ENCODE measurements at places on chromosomes 12 and 14.

DNA sequence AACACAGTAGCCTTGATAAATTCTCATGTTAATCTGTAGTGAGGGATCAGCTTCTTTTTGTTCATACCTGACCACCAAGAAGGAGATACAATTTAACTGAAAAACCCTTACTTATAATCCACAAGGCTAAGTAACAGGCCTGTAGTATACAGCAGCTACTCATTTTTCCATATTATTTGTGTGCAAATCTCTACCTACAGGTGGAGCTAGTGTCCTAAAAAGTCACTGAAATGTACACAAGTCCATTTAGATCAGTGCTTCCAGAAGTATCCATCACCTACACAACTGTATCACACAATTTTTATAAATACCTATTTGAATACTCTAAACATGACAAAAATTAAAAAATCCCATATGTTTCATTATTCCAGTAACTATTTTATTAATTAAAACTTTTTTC lies 173.2 kb downstream of the SLC35F4 start:
- DNase-seq = no peak

DNA sequence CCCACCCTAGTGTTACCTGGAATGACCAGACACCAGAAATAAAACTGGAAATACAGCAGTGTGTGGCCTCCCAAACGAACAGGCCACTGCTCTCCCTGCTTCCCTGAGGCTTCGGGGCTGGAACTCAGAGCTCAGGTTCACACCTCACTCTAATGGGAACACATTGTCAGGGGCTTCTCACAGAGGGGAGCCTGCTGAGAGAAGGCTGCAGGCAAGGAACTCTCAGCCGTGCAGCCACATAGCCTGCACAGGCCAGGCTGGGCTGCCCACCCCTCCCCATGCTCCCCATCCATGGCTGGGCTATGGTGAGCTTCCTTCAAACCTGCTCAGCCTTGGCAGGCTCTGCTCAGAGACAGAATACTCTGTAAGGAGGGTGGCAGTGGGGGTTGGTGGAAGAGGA lies 302.5 kb downstream of the EMP1 start:
- DNase-seq = no peak

- DNase-seq = no peak
Observed at GRCh38 chr12:101909646-101910045, 32.3 kb downstream of the DRAM1 start.

- DNase-seq = no peak
Observed at GRCh38 chr12:59859171-59859510, 263.3 kb downstream of the SLC16A7 start.

GRCh38 chr12:102182635-102183034 lies 15.0 kb downstream of the PMCH start:
- no peak for DNase-seq

- peak; percentile 24 for DNase-seq
Observed at GRCh38 chr12:6697584-6698351, 2.8 kb downstream of the PIANP start.

DNA sequence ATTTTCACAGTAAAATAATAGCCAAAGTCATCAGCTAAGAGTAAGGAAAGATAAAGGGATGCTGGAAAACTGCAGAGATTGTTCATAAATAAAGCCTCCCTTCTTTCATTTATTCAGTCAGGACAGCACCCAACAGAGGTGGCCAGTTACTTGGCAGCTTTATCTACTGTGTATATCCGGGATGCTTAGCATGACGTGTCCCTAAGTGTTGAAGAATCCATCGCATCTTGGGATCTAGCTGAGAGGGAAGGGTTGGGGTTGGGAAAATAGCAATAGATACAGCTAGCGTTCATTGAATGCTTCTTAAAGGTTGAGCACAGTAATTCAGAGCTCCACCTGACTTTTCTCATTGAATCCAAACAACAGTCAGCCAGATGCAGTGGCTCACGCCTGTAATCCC lies 5.6 kb upstream of the ERBB3 start:
- no peak for DNase-seq

DNA sequence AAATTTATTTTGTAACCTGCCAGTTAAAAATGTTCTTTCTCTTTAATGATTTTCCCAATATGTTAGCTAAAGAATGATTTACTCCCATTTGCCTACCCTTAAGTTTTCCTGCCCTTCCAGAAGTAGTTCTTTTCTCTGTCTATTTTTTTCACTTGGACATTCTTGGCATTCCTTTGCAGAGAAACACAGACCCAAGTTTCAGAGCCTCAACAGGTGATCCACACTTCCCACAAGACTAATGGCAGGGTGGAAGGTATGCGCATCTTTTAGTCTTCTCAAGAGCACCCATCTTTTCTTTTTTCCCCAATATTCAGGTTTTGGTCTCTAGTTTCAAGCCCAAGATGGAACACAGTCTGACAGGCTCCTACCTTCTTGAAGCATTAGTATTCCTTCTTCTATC lies 420.7 kb downstream of the ADAMTS20 start:
- no peak for DNase-seq

- no peak for DNase-seq
Observed at GRCh38 chr12:123829561-123829960, 67.5 kb downstream of the DNAH10 start.

GRCh38 chr14:89214221-89214965 lies 202.6 kb downstream of the FOXN3 start:
- DNase-seq = no peak

GRCh38 chr14:61608245-61609165 lies 86.8 kb upstream of the HIF1A start:
- DNase-seq = peak; percentile 31

DNA sequence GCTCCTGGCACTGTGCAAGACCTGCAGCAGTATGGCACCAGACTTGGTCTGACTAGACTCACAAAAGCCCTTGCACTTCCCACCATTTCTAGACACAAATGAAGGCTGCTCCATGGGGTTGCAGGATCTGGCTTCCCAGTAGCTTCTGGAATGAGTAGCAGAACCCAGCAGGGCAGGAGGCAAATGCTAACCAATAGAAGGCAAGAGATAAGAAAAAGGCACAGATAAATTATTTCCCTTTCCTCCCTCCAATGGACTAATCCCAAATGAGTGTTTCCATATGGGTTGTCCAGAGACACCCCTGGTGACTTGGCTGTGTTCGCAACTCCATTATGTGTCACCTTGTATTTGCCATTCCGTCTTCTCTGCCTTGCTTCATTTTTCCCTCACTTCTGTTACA lies 49.7 kb downstream of the KIF21A start:
- no peak for DNase-seq

DNA sequence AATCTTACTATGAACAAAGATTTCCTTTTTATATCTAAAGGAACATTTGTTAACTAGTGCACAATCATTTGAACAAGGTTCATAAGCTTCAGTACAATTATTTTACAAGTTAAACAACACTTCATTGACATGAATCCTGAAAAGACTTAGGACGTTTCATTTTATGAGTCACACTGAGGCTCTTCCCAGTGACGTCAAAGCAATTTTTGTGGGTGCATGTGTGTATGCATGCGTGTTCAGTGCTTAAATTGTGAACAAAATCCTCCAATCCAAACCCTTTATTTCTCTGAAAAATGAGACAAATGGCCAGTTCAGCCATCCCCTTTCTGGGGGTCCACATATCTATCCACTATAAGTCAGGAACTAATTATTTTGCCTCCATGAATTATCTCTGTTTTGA lies 2.9 kb downstream of the LMNTD1 start:
- DNase-seq = no peak

GRCh38 chr12:2974560-2974971 lies 15.4 kb downstream of the TEAD4 start:
- DNase-seq = no peak

DNA sequence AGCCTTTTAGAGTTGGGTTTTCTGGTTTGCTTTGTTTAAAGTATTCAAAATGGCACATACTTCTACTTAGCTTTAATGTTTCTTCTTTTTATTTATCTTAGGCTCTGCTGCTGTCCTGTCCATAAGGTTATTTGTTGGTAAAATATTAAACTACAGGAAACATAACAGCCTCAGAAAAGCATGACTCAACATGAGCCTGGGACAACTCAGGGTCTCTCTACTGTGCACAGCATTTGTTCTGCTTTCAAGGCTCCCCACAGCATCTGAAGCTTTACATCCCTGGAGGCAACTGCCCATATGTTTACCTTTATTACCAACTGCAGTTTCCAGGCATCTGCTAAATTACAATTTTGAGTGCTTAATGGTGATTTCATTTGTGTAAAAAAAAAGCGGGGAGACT lies 954.2 kb upstream of the FBXO33 start:
- DNase-seq = no peak

GRCh38 chr12:32444895-32445294 lies 45.5 kb downstream of the FGD4 start:
- no peak for DNase-seq

- no peak for DNase-seq
Observed at GRCh38 chr12:45223868-45224267, 8.0 kb downstream of the ANO6 start.

- DNase-seq = no peak
Observed at GRCh38 chr12:53805067-53805466, 53.3 kb upstream of the CISTR start.

GRCh38 chr12:110093631-110094311 lies 30.4 kb upstream of the IFT81 start:
- no peak for DNase-seq

- DNase-seq = no peak
Observed at GRCh38 chr12:25420116-25420515, 133.0 kb downstream of the LMNTD1 start.

- no peak for DNase-seq
Observed at GRCh38 chr12:11897923-11898322, 172.8 kb upstream of the BCL2L14 start.

- DNase-seq = no peak
Observed at GRCh38 chr12:117053050-117053400, 46.2 kb downstream of the TESC start.

- no peak for DNase-seq
Observed at GRCh38 chr12:122107261-122107660, 28.7 kb downstream of the MLXIP start.

DNA sequence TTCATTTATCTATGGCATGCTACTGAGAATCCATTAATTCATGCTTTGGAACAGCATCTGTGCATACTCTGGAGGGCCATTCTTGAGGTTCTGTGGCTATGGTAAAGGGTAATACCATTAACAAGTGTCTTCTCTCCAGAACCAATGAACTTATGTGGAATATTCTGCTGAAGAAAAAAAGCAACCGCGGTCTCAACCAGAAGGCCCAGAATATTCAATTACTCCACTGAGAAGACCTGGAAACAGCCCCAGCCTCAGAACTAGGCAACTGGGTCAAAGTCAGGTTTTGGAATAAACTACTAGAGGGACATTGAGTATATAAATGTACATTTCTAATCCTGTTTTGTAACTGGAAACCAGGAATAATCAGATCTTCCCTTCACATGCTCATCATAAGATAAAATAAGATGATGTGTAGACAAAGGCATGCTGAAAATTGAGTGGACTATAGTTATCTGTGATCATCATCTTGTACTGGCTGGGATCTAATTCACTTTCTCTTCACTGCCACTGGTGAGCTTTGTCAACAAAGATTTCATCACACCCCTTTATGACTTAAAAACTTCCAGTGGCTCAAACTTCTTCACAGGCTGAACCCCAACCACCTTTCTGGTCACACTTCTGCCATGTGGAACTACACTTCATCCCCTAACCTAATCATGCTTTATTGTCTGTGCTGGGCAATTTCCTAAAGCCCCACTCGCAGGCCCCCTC lies 6.0 kb downstream of the SPTB start:
- no peak for DNase-seq

DNA sequence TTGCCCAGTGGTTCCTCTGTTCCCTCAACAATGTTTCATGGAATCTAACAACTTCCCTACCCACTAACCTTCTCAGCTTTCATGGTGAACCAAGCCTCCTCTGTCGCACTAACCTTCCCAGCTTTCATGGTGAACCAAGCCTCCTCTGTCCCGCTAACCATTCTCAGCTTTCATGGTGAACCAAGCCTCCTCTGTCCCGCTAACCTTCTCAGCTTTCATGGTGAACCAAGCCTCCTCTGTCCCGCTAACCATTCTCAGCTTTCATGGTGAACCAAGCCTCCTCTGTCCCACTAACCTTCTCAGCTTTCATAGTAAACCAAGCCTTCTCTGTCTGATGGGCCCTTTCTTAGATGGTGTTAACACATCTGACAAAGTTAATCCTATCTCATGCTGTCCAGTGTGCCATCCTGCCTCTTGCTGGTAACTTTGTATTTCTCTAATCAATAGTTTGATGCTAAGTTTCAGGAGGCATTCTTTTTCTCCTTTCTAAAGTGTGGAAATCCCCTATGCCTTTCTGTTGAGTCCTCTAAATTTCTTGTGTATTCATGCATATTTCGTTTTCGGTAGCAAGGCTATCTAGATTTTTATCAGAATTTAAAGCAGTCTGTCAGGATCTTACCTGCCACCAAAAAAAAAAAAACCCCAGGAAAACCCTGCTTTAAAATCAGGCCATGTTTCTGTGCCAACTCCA lies 26.8 kb upstream of the KCNK13 start:
- no peak for DNase-seq

DNA sequence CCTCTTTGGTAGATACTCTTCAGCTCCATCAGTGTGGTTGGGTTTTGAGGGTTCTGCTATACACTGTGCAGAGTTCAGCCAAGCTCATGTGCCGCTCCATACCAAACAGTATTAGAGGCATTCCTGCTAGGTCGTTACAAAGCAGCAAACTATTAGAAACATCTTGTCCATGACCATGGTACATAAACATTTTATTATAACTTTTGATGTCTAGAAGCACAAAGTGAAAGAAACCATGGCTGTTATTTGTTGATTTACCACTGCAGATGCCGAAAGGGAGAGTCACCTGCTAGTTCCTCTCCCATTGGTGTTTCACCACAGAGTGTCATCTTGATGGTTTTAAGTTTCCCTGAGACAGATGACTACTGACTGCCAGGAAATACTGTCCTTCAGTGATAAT lies 242.0 kb downstream of the ADAMTS20 start:
- DNase-seq = no peak

GRCh38 chr14:65210118-65210821 lies 108.0 kb upstream of the MAX start:
- no peak for DNase-seq

GRCh38 chr12:46167412-46167811 lies 101.4 kb downstream of the SLC38A1 start:
- no peak for DNase-seq

GRCh38 chr14:106776395-106776983 lies 1250.1 kb downstream of the TMEM121 start:
- DNase-seq = no peak

DNA sequence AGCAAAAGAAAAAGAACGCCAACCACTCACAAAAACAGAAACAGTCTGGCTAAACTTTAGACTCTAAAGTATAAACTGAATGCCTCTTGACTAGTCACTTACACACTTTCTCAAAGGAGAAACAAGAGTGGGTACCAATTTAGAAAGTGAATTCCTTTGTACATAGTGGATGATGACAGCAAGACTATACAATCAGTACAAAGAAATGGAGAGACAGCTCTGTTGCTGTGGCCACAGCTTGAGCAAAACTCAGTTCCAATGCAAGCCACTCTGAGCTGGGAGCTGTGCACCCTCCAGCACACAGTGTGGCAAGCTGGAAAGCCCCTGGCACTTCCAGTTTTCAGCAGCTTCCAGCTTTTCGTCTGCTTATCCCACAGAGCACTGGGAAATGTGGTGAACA lies 21.7 kb downstream of the NT5DC3 start:
- no peak for DNase-seq

- DNase-seq = peak; percentile 62
Observed at GRCh38 chr12:48350249-48351021, at the start of gene ZNF641. Gene ZNF641, minus strand, starts transcription at chr12:48350919. Its CDS starts 2,829 bp downstream, at chr12:48348090.
